ENCODE measurements at places on chromosomes 4 and X.

GRCh38 chrX:118062817-118063615, 53.6 kb downstream of the KLHL13 start:
- DNase-seq: no peak

GRCh38 chr4:184096561-184097240, 121.0 kb downstream of the ENPP6 start:
- no peak for DNase-seq

DNA sequence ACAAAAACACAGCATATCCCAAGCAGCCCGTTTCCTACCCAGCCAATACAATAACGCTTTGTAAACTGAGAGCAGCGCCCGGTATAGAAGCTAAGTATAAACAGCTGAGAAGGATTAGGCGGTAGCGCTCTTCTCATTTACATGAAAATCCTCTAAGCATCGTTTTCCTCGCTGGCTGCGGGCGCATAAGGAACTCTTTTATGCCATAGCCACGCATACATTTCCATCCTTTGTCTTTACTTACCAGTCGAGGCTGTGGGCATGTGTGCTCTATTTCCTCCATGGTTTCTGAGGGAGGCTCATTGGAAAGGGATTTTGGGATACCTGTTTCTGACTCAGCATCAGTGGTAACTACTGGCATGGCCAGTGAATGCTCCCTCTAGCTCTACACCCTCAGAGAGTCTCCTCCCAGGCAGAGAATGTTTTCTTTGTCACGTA, 383 bp downstream of the PCYT1B start:
- DNase-seq: no peak

DNA sequence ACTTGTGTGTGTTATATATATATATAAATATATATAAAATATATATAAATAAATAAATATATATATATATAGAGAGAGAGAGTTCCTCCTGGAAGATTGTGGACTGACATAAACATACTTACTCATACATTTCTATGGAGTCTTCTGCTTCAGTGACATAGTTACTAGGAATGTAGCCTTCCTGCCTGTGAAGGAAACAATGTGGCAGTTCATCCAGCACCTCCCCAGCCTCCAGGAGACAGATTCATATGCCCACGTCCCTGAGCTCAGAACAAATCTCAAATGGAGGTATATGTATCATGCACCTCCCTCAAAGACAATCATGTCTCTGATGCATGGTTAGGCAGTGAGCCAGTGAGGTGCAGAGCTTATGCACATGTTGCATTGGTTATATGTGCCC, 11.4 kb upstream of the TIMM8A start:
- no peak for DNase-seq

DNA sequence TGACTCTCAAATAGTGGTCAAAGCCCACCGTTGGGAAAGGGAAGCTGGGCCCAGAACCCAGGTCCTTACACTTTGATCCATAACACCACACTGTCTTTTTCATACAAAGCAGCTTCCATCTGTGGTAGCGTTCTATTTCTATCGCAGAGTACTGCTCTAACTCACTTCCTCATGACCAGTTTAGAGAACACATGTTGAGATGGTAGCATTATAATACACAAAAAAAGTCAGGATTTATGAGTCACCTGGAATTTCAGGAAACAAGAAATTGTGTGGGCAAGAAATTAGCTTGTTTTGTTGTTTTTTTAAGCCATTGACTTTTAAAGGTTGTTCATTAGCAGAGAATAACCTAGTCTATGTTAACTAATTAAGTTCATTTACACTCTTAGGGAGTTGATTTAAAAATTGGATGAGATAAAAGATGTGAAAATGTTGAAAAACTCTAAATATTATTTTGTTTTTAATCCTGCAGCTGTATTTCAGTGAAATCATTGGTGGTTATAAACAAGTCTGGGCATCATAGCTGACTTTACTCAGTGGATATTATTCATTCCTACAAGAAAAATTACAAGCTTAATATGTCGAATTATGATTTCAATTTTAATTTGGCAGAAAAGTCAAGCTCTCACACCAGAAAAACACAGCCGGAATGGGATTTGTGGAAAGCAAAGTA, 1011.1 kb upstream of the HS3ST1 start:
- no peak for DNase-seq

- DNase-seq: no peak
Measured at GRCh38 chrX:42832764-42833549, 55.0 kb upstream of the PPP1R2C start.

GRCh38 chrX:24110069-24110468, 39.5 kb upstream of the ZFX start:
- no peak for DNase-seq

GRCh38 chr4:147975325-147975724, 243.4 kb downstream of the ARHGAP10 start:
- DNase-seq: no peak

- no peak for DNase-seq
Measured at GRCh38 chrX:2517055-2517454, 16.3 kb upstream of the DHRSX start.

Data from T follicular helper cell (primary cell).